Occipital lobe (tissue), 3 donors: ENCODE measurements at places on chromosomes 1 and 21. TPM values are rescaled to one million over a fixed set of nuclear protein-coding genes. Genes with fewer than 3 reads are reported as not detected.

The TRPM2 gene
- total RNA-seq = 1.2 TPM

The CHI3L1 gene
- 1.6 TPM for total RNA-seq

The LMOD1 gene
- 0.47 TPM for total RNA-seq

The ASCL5 gene
- 0.16 TPM for total RNA-seq

The SPRR1B gene
- total RNA-seq = not detected

The FCRL4 gene
- not detected for total RNA-seq

The LRRC53 gene
- total RNA-seq = not detected

DNA sequence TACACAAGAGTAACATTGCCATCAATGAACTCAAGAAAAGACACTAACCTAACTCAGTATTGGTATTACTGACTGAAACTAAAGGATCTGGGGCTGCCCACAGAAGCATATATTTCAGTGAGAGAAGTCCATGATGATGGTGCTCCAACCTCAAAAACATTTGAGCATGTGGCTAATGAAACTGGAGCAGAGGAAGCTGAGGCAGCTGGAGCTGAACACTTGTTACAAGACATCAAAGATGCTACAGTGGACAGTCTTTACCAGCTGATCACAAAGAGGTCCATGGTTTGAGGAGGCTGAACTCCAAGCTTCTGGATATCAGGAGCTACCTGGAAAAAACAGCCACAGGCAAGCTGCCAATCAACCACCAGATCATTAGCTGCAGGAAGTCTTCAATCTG, 42.2 kb upstream of the TTC39A start:
- no peak for DNase-seq

GRCh38 chr1:7614576-7615074, 156.5 kb upstream of the VAMP3 start:
- DNase-seq = no peak

DNA sequence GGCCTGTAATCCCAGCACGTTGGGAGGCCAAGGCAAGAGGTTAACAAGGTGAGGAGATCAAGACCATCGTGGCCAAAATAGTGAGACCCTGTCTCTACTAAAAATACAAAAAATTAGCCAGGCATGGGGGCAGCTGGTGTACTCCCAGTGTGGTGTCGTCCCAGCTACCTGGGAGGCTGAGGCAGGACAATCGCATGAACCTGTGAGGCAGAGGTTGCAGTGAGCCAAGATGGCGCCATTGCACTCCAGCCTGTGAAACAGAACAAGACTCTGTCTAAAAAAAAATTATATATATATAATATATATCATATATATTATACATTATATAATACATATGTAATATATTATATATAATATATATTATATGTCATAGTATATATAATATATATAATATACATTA, 249.2 kb upstream of the TPTE start:
- no peak for DNase-seq

DNA sequence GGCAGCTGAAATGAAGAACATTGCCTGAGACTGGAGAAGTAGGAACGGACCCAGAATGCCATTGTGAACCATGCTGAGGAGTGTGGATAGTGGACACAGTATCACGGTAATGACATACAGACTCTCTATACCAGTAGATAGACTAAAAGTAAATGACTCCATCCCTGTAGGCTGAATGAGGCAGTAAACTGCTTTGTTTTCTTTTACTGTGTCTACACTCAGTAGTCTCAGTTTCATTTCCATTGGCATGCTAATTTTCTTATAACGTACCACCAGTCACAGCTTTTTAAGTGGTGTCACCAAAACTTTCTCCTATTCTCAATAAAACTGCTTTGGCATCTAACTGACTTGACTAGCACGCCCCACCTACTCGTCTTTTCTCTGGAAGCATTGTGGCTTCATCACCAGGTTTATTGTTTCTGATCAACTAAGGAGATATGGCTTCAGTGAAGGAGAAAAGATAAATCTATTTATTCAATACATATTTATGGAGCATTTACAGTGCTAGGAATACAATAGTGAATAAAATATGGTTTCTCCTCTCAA, 8.4 kb upstream of the ZNF697 start:
- no peak for DNase-seq

GRCh38 chr21:21052672-21053071, 54.5 kb downstream of the NCAM2 start:
- no peak for DNase-seq

DNA sequence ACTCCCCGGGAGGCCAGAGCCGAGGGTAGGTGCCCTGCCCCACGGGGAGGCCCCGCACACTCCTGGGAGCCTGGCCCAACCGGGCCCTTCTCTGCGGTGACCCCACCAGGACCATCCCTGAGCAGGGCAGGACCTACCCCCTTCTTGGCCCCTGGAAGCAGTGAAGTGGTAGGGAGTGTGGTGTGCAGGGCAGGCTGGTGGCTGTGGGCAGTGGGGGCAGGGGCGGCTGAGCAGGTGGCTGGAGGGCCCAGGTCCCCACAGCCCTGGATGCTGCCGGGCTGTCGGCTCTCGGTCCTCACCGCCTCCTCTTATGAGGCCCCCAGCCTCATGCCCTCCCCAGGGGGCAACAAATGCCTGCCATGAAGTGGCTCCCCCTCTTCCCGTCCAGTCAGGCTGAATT, 19.5 kb downstream of the PLCH2 start:
- no peak for DNase-seq

DNA sequence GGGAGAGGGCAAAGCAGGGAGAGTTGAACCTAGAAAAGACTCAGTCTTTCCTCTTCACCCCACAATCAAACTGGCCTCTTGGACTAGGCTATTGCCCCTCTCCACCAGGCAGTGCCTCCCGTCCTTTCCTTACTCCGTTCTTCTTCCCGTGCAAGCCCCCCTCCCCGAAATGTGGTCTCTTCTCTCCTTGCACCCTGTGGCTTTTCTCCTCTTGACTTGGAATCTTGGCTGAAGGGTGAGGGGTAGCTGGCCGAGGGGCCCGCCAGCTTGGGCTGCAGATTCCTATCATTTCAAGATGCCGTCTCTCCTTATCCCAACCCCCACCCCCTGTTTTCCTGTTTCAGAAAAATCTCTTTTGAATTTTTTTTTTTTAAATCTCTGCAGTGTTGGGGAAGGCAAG, 1.6 kb downstream of the WNT2B start:
- no peak for DNase-seq

DNA sequence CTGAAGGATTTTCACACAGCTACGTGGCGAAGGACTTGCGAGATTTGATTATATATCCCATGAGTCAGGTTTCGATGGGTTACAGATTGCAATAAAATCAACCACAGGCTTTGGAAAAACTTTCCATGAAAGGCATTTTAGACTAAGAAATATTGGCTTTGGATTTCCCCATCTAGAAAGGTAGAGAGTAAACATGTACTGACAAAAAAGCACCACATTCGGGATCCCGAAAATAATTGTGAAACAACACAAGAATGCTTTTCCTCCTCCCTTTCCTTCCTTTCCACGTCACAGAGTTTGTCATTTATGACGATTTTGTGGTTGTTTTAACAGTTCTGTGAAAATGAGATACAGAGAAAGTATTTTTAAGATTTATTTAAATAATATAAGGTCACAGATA, 38.5 kb downstream of the TGFB2 start:
- DNase-seq = no peak

- DNase-seq = no peak
Measured at GRCh38 chr1:25590096-25590824, 26.3 kb upstream of the MAN1C1 start.

DNA sequence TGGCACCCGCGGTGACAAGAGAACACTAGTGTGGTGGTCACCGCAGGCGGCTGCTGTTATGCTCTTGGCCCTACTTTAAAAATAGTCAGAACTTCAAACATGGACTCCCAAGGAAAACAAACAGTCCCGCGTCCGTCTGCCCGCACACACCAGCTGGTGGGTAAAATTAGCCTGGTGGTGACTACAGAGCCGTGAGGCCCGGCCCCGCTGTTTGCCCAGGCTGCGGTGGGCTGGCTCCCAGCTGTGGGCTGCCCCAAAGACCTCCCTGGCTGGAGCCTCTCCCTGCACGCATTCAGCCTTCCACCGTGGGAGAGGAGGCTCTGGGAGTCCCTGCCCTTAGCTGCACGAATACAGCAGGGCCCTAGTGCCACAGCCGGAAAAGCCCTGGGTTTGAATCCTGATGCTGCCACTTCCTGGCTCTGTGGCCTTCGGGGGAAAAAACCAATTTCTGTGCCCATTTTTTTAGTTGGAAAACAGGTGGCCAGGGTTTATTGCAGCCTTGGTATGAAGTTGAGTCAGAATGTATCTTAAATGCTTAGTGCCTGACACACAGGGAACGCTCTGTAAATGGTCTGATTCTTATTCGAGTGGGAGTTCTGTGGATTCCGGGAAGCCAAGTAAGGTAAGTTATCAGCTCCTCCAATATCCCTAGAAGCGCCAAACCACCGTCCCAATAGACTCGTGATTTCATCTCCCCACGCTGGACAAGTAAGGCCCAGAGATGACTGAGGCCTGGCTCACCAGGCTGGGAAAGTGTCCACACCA, 58.2 kb downstream of the ALPL start:
- no peak for DNase-seq

- DNase-seq = no peak
Measured at GRCh38 chr1:241396747-241397681, 40.0 kb upstream of the RGS7 start.

- DNase-seq = no peak
Measured at GRCh38 chr1:224563666-224564065, 52.5 kb upstream of the CNIH3 start.

- DNase-seq = no peak
Measured at GRCh38 chr1:85607126-85607920, 26.8 kb downstream of the CCN1 start.

DNA sequence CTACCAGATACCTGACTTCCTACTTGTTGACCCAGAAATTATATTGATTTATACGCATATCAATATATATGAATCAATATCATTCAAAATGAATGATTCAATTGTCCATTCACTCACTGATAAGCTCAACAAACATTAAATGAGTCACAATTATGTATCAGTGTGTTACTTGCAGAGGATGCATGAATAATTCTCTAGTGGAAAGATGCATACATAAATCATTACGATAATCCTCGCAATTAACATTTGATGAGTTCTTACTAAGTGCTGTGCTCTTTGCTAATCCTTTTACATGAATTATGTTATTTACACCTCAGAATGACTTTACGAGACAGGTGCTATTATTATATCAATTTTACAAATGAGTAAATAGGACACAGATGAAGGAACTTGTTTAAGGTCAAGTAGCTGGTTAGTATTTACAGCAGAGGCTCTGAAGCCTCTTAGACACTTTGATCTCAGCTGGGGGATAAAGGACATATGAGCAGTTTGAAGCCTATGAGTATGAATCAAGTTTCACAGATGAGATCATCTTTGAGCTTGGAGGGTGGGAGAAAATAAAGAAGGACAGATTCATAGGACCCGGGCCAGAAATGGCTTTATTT, 112.8 kb upstream of the ADAMTS5 start:
- DNase-seq = no peak

DNA sequence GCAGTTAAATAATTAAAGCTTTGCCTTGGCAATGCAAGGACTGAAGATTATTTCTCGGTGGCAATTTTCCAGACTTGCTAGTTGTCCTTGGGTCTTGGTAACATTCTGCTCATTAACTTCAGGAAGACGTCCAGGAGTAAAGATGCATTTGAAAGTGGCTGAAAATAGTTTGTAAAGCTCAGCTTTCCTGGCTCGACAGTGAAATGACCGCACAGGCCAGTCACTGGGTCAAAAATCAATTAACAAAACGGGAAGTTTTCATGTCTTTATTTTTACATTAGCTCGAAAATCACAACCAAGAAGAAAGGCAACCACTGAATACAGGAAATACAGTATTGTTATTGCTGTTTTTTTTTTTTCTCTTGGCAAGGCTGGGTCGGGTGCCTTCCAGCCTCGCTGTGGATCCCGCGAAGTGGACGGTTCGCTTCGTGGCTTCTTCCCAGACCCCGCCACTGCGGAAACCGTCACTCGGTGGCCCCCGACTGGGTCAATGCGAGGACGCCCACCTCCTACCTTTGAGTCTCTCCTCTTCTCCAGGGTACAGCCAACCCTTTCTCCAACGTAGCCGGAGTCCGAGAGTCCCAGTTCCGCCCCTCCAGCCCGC, 479 bp upstream of the SNX7 start:
- DNase-seq = no peak

GRCh38 chr1:169363046-169363730, 4.4 kb downstream of the NME7 start:
- no peak for DNase-seq

GRCh38 chr1:186671136-186671825, 8.9 kb downstream of the PTGS2 start:
- DNase-seq = no peak

GRCh38 chr1:201937624-201938213, 8.6 kb downstream of the LMOD1 start:
- no peak for DNase-seq
